ENCODE measurements at places on chromosomes 12 and 14.

- DNase-seq: no peak
Observed at GRCh38 chr12:80821513-80822000, 104.8 kb downstream of the MYF5 start.

- no peak for DNase-seq
Observed at GRCh38 chr12:123928274-123928865, 44.3 kb downstream of the CCDC92 start.

GRCh38 chr12:32546272-32546671 is 132.8 kb upstream of the DNM1L start:
- no peak for DNase-seq

- peak; percentile 49 for DNase-seq
Observed at GRCh38 chr12:6960593-6961277, 9.6 kb downstream of the PTPN6 start.

GRCh38 chr14:104465482-104466390 is 113.8 kb upstream of the C14orf180 start:
- no peak for DNase-seq

DNA sequence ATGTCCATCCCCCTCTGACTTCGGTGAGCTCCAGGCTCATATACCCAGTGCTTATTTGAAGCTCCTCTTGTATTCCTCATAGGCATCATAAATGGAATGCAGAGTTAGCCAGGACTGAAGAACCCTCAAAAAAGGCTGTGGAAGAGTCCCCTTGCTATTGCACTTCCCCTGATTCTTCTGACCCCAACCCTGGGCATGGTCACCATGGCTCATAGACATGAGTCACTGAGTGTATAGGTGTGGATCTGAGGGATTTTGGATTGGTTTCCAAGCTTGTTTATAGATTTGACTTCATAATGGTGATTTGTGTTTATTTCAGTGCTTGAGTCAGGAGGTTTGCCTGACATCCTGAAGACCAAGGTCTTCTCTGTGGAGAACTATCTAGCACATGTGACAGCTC is 98.4 kb upstream of the SLC38A2 start:
- no peak for DNase-seq

DNA sequence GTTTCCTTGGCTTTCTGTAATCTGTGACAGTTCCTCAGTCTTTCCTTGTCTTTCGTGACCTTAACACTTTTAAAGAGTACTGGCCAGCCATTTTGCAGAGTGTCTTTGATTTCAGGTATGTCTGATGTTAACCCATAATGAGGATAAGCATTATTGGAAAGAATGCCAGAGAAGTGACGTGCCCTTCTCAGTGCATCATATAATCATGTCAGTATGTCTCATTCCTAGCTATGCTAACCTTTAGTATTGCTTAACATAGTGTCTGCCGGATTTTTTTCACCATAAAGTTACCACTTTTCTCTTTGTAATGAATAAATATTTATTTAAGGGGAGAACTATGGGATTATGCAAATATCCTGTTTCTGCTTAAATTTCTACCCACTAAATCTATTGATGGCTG is 28.5 kb downstream of the RERG start:
- no peak for DNase-seq

- DNase-seq: no peak
Observed at GRCh38 chr12:110697236-110697635, 8.3 kb upstream of the HVCN1 start.

DNA sequence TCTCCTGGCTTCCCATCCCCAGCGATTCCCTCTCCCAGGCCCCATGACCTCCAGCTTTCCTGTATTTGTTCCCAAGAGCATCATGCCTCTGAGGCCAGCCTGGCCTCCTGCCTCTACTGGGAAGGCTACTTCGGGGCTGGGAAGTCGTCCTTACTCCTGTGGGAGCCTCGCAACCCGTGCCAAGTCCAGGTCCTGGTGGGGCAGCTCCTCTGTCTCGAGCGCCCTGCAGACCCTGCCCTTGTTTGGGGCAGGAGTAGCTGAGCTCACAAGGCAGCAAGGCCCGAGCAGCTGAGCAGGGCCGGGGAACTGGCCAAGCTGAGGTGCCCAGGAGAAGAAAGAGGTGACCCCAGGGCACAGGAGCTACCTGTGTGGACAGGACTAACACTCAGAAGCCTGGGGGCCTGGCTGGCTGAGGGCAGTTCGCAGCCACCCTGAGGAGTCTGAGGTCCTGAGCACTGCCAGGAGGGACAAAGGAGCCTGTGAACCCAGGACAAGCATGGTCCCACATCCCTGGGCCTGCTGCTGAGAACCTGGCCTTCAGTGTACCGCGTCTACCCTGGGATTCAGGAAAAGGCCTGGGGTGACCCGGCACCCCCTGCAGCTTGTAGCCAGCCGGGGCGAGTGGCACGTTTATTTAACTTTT is 14.3 kb downstream of the C12orf43 start:
- DNase-seq: no peak

DNA sequence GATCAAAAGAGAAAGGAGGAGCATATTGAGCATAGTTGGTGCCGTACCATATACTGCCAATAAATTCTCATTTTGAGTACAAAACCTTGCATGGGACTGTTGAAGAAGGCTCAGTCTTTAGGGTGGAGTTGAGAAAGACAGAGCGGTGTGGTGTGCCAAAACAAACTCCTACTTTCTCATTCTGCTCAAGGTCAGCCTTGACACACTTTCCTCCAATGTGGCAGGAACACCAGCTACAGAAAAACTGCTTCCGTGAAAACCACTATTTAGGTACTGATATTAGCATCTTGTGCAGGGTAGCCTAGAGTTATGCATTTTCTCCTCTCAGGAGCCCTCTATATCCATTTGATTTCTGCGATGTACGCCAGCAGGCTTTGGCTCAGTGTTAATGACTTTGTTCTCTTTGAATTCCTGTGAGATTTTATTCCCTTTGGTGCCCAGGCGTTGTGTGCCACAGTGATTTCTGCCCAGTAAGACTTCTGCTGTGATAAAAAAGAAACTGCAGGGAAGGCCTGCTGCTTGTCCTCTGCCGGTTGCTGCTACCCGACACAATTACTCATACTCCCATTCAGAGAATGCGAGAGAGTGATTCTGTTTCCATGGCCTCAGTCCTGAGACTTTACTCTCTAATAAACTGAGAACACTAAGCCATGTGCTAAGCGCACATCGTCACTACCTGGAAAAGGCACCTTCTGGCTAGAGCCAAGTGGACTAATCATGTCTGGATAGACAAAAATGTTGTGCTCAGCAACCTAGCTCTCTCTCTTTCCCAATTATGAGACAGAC is 88.3 kb upstream of the MDM1 start:
- DNase-seq: peak; percentile 25

DNA sequence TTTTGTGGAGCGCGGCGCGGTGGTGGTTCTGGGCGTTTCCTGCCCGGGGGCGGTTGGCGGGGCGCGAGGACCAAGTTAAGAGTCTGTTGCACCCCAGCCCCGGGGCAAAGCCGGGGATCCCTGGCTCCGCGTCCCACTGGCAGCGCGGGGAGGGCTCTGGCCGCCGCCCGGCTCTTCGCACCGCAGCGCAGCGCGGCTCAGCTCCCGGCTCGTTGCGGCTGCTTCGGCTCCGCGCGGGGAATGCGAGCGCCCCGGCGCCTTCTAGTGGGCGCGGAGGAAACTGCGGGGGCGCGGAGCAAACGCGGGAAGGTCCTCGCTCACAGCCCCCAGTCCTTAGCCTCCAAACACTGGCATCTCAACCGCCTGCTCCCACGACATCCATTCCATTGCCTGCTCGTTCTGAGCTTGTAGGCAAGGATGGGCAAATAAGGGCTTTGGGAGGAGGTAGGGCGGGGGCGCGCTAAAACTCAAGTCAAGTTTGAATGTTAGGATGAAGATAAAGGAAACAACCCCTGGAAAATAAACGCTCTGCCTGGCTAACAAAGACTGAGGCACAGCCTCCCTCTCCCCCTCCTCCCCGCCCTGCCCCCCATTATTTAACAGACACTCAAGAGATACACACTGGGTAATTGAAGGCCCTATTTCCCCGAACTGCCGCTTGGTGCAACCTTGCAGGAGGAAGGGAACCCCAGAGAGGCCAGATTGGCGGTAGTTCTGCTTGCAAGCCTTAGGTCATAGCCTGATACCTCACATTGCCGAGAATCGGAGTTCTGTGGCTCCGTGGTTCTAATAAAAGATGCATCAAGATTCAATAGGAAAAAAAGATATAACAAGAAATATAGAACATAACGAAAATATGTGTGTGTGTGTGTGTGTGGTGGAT is at the start of gene B4GALNT1:
Gene B4GALNT1, minus strand, starts transcription at position 244 of the 883 bp plus-strand sequence. CDS start 1,069 bp downstream, outside the sequence.
- peak; percentile 69 for DNase-seq

DNA sequence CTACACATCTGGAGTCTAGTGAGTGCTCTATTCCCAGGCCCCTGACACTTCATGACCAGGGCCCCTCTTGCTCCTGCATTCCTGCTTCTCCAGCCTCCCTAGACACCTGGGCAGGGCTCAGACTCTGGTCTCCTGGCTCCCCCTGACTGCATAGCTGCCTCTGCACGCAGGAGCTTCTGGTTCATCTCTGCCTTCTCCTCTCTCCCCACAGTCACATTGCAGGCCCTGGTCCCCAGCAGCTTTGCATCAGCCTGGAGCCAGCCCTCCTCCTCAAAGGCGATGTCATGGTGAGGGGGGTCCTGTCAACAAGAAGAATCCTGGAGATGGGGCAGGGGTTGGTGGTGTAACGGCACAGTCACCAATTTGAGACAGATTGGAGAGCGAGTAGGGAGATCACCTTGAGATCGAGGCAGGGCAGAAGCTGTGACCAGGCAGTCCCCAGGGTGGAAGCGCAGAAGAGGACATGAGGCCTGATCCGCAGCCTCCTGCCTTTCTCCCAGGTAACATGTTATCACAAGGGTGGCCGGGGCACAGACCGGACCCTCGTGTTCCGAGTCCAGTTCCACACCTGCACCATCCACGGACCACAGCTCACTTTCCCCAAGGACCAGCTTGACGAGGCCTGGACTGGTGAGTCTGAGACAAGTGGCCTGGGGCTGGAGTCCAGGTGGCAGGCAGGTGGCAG is 8.1 kb downstream of the TNS2 start:
- DNase-seq: no peak

DNA sequence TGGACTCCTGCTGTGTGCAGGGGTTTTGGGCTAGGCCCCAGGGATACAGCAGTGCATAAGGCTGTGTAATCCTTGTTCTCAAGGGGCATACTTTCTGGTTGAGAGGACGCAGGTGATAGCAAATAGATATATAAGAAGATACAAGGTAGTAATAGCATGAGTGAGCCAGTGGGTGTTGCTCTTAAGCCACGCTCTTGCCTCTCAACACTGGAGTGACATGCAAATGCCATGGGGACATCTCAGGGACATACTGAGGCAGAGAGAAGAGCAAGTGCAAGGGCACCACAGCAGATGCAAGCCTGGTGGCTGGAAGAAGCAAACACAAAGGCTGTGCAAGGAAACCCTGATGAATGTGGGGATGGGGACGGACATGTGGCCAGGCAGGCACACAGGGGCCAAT is 223.3 kb downstream of the CHST11 start:
- peak; percentile 40 for DNase-seq

DNA sequence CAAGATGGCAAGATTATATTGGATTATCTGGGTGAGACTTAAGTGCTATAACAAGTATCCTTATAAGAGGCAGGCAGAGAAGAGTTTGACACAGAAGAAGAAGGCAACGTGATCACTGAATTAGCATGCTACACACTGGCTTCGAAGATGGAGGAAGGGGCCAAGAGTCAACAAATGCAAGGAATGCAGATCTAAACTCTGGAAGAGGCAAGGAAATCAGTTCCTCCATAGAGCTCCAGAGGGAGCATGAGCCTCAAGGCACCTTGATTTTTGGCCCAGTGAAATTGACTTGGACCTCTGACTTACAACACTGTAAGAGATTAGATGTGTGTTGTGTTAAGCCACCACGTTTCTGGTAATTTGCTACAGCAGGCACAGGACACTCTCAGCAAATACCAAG is 536.4 kb upstream of the SEL1L start:
- DNase-seq: no peak

DNA sequence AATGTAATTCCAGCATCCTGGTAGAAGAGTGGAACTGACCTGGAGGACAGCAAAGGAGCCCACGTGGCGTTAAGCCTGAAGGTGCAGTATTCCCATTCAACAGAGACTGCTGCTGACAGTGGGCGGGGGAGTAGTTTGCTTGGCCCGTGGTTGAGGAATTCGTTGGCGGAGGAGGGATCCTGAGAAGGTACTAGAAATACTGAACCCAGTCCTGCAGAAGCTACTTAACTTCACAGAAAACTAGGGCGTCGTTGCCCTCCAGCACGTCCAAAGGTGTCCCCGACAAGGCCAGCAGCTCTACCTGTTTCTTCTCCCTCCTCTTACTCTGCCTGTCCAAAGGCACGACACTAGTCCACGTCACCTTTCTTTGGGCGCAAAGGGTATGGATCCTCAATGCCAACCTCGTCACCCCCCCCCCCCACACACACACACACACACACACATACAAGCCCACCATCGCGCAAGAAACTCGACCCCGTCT is 303 bp downstream of the PUS7L start:
- DNase-seq: no peak

- no peak for DNase-seq
Observed at GRCh38 chr14:82328442-82328841, 794.8 kb upstream of the SEL1L start.
